ENCODE measurements at places on chromosomes 2 and 18.

- no peak for DNase-seq
Observed at GRCh38 chr18:2897448-2898185, 50.8 kb downstream of the EMILIN2 start.

- DNase-seq = no peak
Observed at GRCh38 chr18:46158499-46158898, 54.3 kb downstream of the HAUS1 start.

- no peak for DNase-seq
Observed at GRCh38 chr2:47535073-47535472, 132.1 kb downstream of the MSH2 start.

DNA sequence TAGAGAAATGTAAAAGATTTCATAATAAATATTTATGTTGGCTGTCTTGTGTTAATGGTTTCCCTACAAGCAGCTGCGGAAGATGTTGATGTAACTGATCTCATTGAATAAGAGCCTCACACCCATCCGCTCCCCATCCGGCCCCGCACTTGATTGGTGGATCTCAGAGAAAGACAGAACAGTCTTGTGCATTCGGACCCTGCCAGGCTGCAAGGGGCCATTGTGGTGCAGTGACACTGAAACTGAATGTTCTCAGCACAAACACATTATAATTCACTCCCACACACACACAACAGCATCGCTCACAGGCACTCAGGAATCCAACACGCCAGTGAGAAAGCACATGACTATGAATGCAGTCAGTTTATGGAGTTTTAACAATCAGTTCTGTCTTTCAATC lies 47.8 kb downstream of the PRELID3A start:
- no peak for DNase-seq

DNA sequence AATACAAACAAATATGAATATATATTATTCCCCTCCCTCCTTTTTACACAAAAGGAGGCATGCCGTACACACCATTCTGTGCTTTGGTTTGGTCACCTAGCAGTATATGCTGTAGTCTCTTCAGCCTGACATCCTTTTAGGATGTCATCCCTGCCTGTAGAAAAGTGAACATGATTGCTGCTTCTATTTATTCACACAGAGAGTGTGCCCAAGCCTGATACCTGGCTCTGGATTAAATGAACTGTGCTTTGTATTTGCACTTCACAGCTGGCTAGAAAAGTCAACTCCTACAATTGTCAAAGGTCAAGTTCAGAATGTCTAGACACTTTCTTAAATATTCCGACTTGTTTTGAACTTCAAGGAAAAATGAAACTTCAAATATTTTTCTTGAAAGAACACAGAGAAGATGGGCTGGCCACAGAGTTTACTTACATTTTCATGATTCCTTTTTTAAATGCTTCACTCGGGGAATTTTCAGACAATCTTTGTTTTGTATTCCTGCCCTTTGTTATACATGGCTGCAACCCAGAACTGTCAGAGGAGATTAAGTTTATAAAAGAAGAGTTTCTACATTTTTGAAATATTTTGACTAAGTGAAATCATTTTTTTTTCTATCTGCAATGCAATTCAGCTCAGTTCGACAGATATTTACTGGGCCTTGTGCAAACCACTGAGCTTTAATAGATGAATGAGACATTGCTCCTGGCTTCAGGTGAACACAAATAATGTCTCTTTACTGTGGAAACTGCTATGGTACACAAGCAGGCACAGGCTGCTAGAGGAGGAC lies 33.5 kb downstream of the DAPL1 start:
- no peak for DNase-seq

- no peak for DNase-seq
Observed at GRCh38 chr2:50385349-50385748, 646.6 kb downstream of the NRXN1 start.

GRCh38 chr2:128997166-128997866 lies 678.6 kb upstream of the HS6ST1 start:
- no peak for DNase-seq

GRCh38 chr2:42651057-42651456 lies 82.6 kb downstream of the MTA3 start:
- no peak for DNase-seq

- DNase-seq = no peak
Observed at GRCh38 chr18:48785091-48785614, 165.6 kb downstream of the SMAD7 start.

- no peak for DNase-seq
Observed at GRCh38 chr2:96987301-96987909, 1.0 kb upstream of the FAM178B start.

DNA sequence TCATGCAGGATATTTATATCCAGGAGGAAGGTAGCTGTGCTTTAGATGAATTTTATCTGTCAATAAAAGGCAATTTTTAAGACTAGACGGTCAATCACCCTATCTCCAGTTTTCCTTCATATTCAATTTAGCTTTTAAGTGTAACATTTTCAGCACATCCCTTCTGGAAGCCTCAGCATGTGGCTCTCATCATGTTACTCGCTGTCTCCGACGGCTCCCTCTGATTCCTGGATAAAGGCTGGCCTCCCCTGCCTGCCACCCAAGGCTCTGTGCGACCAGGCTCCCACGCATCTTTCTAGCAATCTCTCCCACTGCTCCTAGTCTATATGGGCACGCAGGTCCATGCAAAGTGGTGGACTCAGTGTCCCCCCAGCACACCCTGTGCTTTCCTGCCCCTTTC lies 84.5 kb downstream of the MEP1B start:
- no peak for DNase-seq

GRCh38 chr2:27379383-27379835 lies 1.1 kb downstream of the ZNF513 start:
- DNase-seq = no peak

- no peak for DNase-seq
Observed at GRCh38 chr2:233428008-233428407, 73.7 kb downstream of the DGKD start.

Data from stimulated activated CD4-positive, alpha-beta T cell treated with anti-CD3 and anti-CD28 coated beads, TNF-alpha, amount 100 ng/mL, for 4 hours (primary cell).